Neural progenitor cell (in vitro differentiated cells): ENCODE measurements at places on chromosomes 13 and 19. TPM values are rescaled to one million over a fixed set of nuclear protein-coding genes. Genes with fewer than 3 reads are reported as not detected.

The MCEMP1 gene
- not detected in 2 replicates for total RNA-seq

The NUDT19 gene
- total RNA-seq, result 4.1 and 4.4 TPM in 2 replicates

The C19orf53 gene
- 88.2 and 95.6 TPM in 2 replicates for total RNA-seq

The TGFB1 gene
- 0.65 and 1.3 TPM in 2 replicates for total RNA-seq

The FGF9 gene
- total RNA-seq, result 2.1 and 2.4 TPM in 2 replicates

The SIGLEC9 gene
- not detected in 2 replicates for total RNA-seq

The TEX30 gene
- total RNA-seq, result 16.4 and 38.9 TPM in 2 replicates

The BCL3 gene
- total RNA-seq, result not detected in 2 replicates

The ZNF208 gene
- not detected in 2 replicates for total RNA-seq

The THOP1 gene
- 105 and 222 TPM in 2 replicates for total RNA-seq

GRCh38 chr13:53622456-53622855 is 593.8 kb downstream of the OLFM4 start:
- no peaks in the 10 kb centered on the region for H3K27me3 ChIP-seq
- DNase-seq, result no peak
- no peak overlapping the region for H3K4me3 ChIP-seq
- H3K4me1 ChIP-seq, result no peaks in the 10 kb centered on the region

- no peak overlapping the region for H3K27ac ChIP-seq
- peaks cover 4% of the 10 kb centered on the region for H3K4me1 ChIP-seq
- H3K36me3 ChIP-seq, result no peaks in the 10 kb centered on the region
- peaks cover 68% of the 10 kb centered on the region for H3K27me3 ChIP-seq
- DNase-seq, result no peak
- no peak overlapping the region for H3K4me3 ChIP-seq
Measured at GRCh38 chr19:42172261-42172660, 40.0 kb upstream of the POU2F2 start.

GRCh38 chr19:7846155-7846646 is 16.2 kb downstream of the EVI5L start:
- H3K4me1 ChIP-seq, result no peaks in the 10 kb centered on the region
- no peak for DNase-seq
- no peaks in the 10 kb centered on the region for H3K27me3 ChIP-seq
- H3K36me3 ChIP-seq, result no peaks in the 10 kb centered on the region

DNA sequence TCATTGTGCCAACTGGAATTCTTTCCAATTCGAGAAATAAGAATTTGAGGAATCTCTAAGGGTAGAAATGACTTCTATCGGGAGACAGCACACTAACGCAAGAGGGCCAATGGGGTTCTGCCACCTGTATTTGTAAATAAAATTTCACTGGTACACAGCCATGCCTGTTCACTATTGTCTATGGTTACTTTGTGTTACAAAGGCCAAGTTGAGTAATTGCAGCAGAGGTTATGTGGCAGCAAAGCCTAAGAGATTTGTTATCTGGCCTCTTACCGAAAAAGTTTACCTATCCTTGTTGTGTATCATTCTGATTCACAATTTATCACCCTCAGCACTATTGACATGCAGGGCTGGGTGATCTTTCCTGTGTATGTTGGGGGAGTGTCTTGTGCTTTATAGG is 278.0 kb downstream of the KLF5 start:
- DNase-seq, result no peak
- H3K36me3 ChIP-seq, result no peaks in the 10 kb centered on the region
- H3K27ac ChIP-seq, result no peak overlapping the region
- no peaks in the 10 kb centered on the region for H3K4me1 ChIP-seq

DNA sequence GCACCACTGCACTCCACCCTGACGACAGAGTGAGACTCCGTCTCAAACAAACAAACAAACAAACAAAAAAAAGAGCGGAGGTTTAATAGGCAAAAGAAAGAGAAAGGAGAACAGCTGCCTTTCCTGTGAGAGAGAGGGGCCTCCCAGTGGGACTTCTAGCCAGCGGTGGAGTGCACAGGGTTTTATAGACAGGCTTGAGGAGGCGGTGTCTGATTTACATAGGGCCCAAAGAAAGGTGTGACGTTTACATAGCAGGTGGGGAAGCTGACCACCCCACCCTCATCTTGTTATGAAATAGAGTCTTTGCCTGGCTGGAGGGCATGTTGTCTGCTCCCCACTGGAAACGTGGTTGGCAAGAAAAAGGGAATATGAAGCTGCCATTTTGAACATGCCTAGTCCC is 106.0 kb upstream of the CSNK1A1L start:
- H3K27ac ChIP-seq, result no peak overlapping the region
- no peak overlapping the region for H3K4me3 ChIP-seq
- H3K36me3 ChIP-seq, result no peaks in the 10 kb centered on the region
- H3K27me3 ChIP-seq, result no peaks in the 10 kb centered on the region
- peak; percentile 3 for DNase-seq
- H3K4me1 ChIP-seq, result no peaks in the 10 kb centered on the region

GRCh38 chr19:16355293-16356043 is 30.8 kb downstream of the KLF2 start:
- no peaks in the 10 kb centered on the region for H3K4me1 ChIP-seq
- no peak for DNase-seq
- H3K27me3 ChIP-seq, result no peaks in the 10 kb centered on the region
- no peak overlapping the region for H3K27ac ChIP-seq

- DNase-seq, result no peak
- H3K27ac ChIP-seq, result no peak overlapping the region
- no peaks in the 10 kb centered on the region for H3K27me3 ChIP-seq
- H3K36me3 ChIP-seq, result peaks cover 6% of the 10 kb centered on the region
Measured at GRCh38 chr19:32296694-32297093, 48.7 kb upstream of the ZNF507 start.

- H3K4me1 ChIP-seq, result peaks cover 9% of the 10 kb centered on the region
- H3K27me3 ChIP-seq, result no peaks in the 10 kb centered on the region
- DNase-seq, result no peak
- no peak overlapping the region for H3K4me3 ChIP-seq
- H3K27ac ChIP-seq, result no peak overlapping the region
Measured at GRCh38 chr13:68727165-68727564, 1380.5 kb upstream of the ATXN8OS start.

DNA sequence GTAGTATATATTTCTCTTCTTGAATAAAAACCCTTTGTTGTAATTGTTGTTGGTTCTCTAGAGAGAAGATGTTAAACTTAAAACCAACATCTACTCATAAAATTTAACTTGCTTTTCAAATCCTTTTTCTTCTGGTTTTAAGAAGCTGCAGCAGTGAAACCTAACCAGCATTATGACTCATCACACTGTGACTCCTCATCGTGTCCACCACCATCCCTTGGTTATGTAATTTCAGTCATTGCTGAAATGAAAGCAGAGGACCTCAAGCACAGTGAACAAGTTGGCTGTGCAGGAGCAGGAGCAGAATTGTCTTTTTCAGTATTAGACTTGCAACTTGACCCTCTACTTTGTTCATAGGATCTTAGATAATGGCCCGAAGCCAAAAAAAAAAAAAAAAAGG is 64.9 kb upstream of the HTR2A start:
- H3K27me3 ChIP-seq, result no peaks in the 10 kb centered on the region
- H3K4me1 ChIP-seq, result no peaks in the 10 kb centered on the region
- H3K36me3 ChIP-seq, result no peaks in the 10 kb centered on the region
- DNase-seq, result no peak

- H3K4me1 ChIP-seq, result no peaks in the 10 kb centered on the region
- H3K4me3 ChIP-seq, result no peak overlapping the region
- H3K27me3 ChIP-seq, result no peaks in the 10 kb centered on the region
- DNase-seq, result no peak
Measured at GRCh38 chr19:48907671-48908070, 7.6 kb downstream of the NUCB1 start.

DNA sequence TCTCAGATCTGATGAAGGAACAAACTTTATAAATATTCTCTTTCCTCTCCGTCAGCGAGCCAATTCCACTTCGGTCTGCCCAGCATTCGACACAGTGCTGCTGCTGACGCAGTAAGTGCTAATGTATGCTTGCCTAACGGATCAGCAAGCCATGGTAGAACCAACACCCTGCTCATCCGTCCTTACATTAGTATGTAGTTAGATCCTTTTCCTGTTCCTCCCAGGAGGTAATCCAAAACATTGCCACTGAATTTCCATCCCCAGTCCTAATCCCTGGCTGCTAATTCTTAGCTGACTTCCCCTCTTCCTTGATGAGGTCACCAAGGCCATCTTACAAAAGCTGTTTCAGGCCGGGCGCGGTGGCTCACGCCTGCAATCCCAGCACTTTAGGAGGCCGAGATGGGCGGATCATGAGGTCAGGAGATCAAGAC is 88.0 kb downstream of the STARD13 start:
- no peak overlapping the region for H3K27ac ChIP-seq
- DNase-seq, result no peak
- peaks cover 15% of the 10 kb centered on the region for H3K4me1 ChIP-seq
- no peaks in the 10 kb centered on the region for H3K36me3 ChIP-seq
- H3K4me3 ChIP-seq, result no peak overlapping the region
- H3K27me3 ChIP-seq, result no peaks in the 10 kb centered on the region

- H3K27me3 ChIP-seq, result peaks cover 30% of the 10 kb centered on the region
- no peaks in the 10 kb centered on the region for H3K36me3 ChIP-seq
- no peak overlapping the region for H3K27ac ChIP-seq
- H3K4me3 ChIP-seq, result no peak overlapping the region
- H3K4me1 ChIP-seq, result peaks cover 13% of the 10 kb centered on the region
Measured at GRCh38 chr13:114230117-114230516, 4.6 kb upstream of the CDC16 start.

GRCh38 chr13:23752111-23753001 is 136.8 kb downstream of the MIPEP start:
- no peak overlapping the region for H3K4me3 ChIP-seq
- DNase-seq, result no peak
- no peaks in the 10 kb centered on the region for H3K36me3 ChIP-seq
- peaks cover 22% of the 10 kb centered on the region for H3K4me1 ChIP-seq
- H3K27ac ChIP-seq, result no peak overlapping the region
- H3K27me3 ChIP-seq, result no peaks in the 10 kb centered on the region

- H3K27ac ChIP-seq, result no peak overlapping the region
- H3K4me1 ChIP-seq, result no peaks in the 10 kb centered on the region
- no peak overlapping the region for H3K4me3 ChIP-seq
- no peaks in the 10 kb centered on the region for H3K27me3 ChIP-seq
- no peaks in the 10 kb centered on the region for H3K36me3 ChIP-seq
Measured at GRCh38 chr13:106156468-106156867, 379.0 kb downstream of the EFNB2 start.
